Spinal cord (tissue), 10 donors: ENCODE measurements at places on chromosomes 6 and 20. TPM values are rescaled to one million over a fixed set of nuclear protein-coding genes. Genes with fewer than 3 reads are reported as not detected.
A peak's percentile ranks its signal among the peaks of the same experiment; 100 is the strongest.

- no peak overlapping the region for H3K27ac ChIP-seq
- DNase-seq: no peak
- H3K4me1 ChIP-seq: no peaks in the 10 kb centered on the region
- no peaks in the 10 kb centered on the region for H3K36me3 ChIP-seq
- H3K27me3 ChIP-seq: no peaks in the 10 kb centered on the region
Measured at GRCh38 chr6:91534614-91535013, 947.7 kb upstream of the MAP3K7 start.

GRCh38 chr6:144215402-144215931, 65.2 kb downstream of the STX11 start:
- no peaks in the 10 kb centered on the region for H3K27me3 ChIP-seq
- peaks cover 12% of the 10 kb centered on the region for H3K4me1 ChIP-seq
- H3K36me3 ChIP-seq: no peaks in the 10 kb centered on the region
- no peak for DNase-seq
- peak overlapping the region; percentile 94 for H3K27ac ChIP-seq
- H3K4me3 ChIP-seq: peak overlapping the region; percentile 57

Gene FGD2
- polyA plus RNA-seq: 8.4 TPM

DNA sequence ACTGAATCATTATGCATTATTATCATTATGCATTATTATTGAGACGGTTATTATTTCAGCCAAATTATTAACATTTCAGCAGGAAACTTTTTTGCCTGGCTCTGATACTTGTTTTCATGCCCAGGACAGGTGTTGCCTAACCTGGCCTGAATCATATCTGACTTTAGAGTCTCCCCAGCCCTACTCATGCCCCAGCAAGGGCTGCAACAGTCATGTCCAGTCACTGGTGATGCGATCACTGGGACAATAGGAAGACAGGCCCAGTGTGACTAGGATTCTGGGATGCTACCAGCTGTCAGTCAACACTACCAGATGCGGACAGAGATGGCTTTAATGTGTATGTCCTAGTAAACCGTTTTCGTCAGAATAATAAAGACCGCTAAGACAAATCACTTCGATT, 285.0 kb downstream of the KHDC1L start:
- DNase-seq: no peak
- no peak overlapping the region for H3K27ac ChIP-seq
- H3K36me3 ChIP-seq: no peaks in the 10 kb centered on the region
- H3K4me3 ChIP-seq: no peak overlapping the region
- H3K27me3 ChIP-seq: no peaks in the 10 kb centered on the region

GRCh38 chr6:90003069-90003795, 109.0 kb downstream of the GJA10 start:
- H3K4me3 ChIP-seq: no peak overlapping the region
- DNase-seq: no peak
- peaks cover under 1% of the 10 kb centered on the region for H3K4me1 ChIP-seq
- H3K27me3 ChIP-seq: no peaks in the 10 kb centered on the region
- H3K27ac ChIP-seq: no peak overlapping the region

GRCh38 chr6:106670236-106670635, 40.9 kb downstream of the QRSL1 start:
- no peak overlapping the region for H3K27ac ChIP-seq
- H3K4me1 ChIP-seq: no peaks in the 10 kb centered on the region
- DNase-seq: peak; percentile 15
- H3K4me3 ChIP-seq: no peak overlapping the region

- H3K27ac ChIP-seq: no peak overlapping the region
- H3K36me3 ChIP-seq: no peaks in the 10 kb centered on the region
- H3K4me3 ChIP-seq: no peak overlapping the region
- no peaks in the 10 kb centered on the region for H3K27me3 ChIP-seq
- no peaks in the 10 kb centered on the region for H3K4me1 ChIP-seq
Measured at GRCh38 chr6:89527634-89528033, 94.7 kb downstream of the ANKRD6 start.

DNA sequence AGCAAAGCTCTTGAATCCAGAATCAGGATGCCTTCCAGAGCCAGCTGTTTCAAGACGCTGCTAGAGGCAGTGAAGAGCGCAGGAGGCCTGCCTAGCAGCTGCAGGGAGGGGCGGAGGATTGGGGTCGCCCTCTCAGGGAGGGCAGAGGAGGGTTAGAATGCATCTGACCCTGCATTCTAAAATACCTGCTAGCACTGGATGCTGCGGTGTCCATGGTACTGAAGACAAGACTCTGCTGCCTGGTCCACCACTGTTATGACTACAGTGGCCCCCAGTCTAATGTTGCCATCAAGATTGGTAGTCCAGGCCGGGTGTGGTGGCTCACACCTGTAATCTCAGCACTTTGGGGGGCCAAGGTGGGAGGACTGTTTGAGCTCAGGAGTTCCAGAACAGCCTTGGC, 193.7 kb upstream of the PROKR2 start:
- no peaks in the 10 kb centered on the region for H3K36me3 ChIP-seq
- H3K4me3 ChIP-seq: no peak overlapping the region
- no peaks in the 10 kb centered on the region for H3K4me1 ChIP-seq
- no peak overlapping the region for H3K27ac ChIP-seq
- DNase-seq: no peak

Gene CPNE5
- polyA plus RNA-seq: 88.4 TPM

- H3K27ac ChIP-seq: no peak overlapping the region
- H3K27me3 ChIP-seq: peaks cover 14% of the 10 kb centered on the region
- no peaks in the 10 kb centered on the region for H3K36me3 ChIP-seq
- DNase-seq: peak; percentile 70
Measured at GRCh38 chr6:45658958-45659357, 281.2 kb upstream of the SUPT3H start.

DNA sequence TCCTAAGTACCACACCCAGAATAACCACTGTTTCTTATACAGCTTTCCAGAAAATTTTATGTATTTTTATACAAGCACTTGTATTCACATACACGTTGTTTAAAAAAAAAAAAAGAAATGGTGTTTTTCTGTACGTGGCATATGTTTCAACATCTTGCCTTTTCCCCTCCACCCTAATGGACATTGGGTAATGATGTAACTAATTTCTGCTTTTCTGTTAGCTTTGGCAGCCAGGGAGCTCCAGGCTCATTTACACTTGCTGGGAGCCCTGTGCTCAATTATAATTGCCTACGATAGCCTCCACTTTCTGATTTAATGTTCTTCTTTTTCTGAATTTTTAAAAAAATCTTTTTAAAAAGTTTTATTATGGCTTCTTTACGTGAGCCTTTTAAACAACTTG, 352.4 kb downstream of the UTRN start:
- H3K36me3 ChIP-seq: no peaks in the 10 kb centered on the region
- H3K27ac ChIP-seq: no peak overlapping the region
- DNase-seq: no peak
- H3K4me3 ChIP-seq: no peak overlapping the region

Gene RSPO3
- 2.5 TPM for polyA plus RNA-seq

DNA sequence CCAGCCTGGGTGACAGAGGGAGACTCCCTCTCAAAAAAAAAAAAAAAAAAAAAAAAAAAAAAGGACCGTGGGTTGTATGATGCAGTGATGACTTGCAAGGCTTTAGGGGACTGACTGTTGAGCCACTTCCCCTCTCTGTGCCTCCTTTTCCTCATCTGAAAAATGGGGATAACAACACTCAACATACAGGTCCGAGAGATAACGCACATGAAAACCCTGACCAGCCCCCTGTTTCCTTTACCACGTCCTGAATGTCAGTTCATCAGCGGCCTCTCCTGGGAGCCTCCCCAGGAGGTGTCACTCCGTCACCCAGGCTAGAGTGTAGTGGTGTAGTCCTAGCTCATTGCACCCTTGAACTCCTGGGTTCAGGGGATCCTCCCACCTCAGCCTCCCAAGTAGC, 3.9 kb downstream of the SLA2 start:
- no peak overlapping the region for H3K4me3 ChIP-seq
- no peaks in the 10 kb centered on the region for H3K27me3 ChIP-seq
- no peak for DNase-seq
- peaks cover 2% of the 10 kb centered on the region for H3K36me3 ChIP-seq
- H3K4me1 ChIP-seq: no peaks in the 10 kb centered on the region

Gene MYCT1
- 6.2 TPM for polyA plus RNA-seq
